ENCODE measurements at places on chromosomes 13 and 19. TPM values are rescaled to one million over a fixed set of nuclear protein-coding genes. Genes with fewer than 3 reads are reported as not detected.

DNA sequence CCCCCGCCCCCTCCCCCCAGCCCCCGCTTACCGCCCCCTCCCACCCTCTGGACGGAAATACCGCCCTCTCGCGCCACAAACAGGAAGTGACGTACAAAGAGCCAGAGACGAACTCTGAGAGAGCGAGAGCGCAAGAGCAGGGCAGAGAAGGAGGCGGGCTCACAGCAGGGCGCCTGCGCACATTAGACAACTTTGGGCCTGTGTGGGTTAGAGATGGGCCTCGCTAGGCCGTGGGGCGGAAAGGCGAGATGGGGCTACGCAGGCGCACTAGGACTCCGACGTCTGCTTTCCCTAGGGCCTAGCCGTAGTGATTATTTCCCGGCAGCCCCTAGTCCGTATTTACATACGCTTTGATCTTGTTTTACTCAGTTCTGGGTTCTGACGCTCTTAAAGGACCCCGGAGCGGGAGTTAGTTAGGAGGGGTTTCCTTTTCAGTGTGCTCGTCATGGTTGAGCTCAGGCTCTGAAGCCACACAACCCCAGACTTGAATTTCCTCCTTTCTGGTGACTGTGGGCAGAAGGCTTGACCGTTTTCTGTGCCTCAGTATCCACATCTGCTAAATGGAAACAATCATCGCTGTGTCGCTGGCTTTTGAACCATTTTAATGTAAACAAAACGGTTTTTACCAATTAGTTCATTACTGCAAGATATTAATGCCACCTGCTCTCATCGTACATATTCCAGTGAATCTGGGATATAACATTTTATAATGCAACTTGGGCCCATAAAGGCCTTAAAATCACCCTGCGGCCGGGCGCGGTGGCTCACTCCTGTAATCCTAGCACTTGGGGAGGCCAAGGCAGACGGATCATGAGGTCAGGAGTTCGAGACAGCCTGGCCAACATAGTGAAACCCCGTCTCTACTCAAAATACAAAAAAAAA is 449 bp upstream of the AKT2 start:
- H3K27ac ChIP-seq = peak overlapping the region; percentile 99
- no peaks in the 10 kb centered on the region for H3K27me3 ChIP-seq
- DNase-seq = peak; percentile 99
- H3K4me1 ChIP-seq = peaks cover 43% of the 10 kb centered on the region
- H3K4me3 ChIP-seq = peak overlapping the region; percentile 86

DNA sequence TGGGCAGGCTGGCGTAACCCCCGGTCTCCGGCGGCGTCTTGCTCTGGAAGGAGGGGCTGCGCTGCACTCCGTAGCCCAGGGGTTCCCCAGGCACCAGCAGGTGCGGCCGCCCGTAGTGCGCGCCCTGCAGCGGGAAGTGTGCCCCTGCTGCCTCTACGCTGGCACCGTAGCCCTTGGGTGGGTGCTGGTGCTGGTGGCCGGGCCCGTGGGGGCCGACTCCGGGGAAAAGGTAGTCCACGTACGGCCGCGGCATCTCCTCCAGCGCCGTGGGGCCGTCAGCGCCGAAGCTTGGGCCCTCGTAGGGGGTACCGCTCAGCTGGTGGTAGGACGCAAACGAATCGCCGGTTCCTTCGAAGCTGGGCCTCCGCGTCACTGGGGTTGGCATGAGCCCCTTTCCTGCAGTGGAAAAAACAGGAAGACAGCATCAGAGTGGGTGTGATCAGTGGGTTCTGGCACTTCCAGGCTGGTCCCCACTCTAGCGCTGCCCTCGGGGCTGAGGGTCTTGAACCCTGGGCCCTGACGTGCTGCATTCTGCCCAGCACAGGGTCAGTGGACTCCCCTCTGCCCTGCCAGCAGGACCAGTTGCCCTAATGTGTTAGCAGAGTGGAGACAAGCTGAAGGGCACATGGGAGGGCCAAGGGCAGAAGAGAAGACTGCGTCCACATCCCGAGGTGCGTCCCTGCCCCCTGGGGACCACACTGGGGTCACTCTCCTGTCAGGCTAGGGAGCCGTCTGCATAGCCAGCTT is 72.3 kb downstream of the LATS2 start:
- DNase-seq = no peak
- peaks cover 4% of the 10 kb centered on the region for H3K27me3 ChIP-seq
- no peak overlapping the region for H3K4me3 ChIP-seq

GRCh38 chr13:19089315-19089714 is 92.3 kb downstream of the TUBA3C start:
- DNase-seq = no peak
- no peaks in the 10 kb centered on the region for H3K27me3 ChIP-seq
- no peaks in the 10 kb centered on the region for H3K36me3 ChIP-seq
- H3K27ac ChIP-seq = no peak overlapping the region

GRCh38 chr19:34184880-34185491 is 12.7 kb downstream of the LSM14A start:
- H3K4me1 ChIP-seq = peaks cover 58% of the 10 kb centered on the region
- H3K27me3 ChIP-seq = no peaks in the 10 kb centered on the region
- H3K4me3 ChIP-seq = no peak overlapping the region
- H3K36me3 ChIP-seq = peaks cover 35% of the 10 kb centered on the region

- DNase-seq = no peak
- no peak overlapping the region for H3K27ac ChIP-seq
- H3K27me3 ChIP-seq = peaks cover 33% of the 10 kb centered on the region
- H3K4me3 ChIP-seq = no peak overlapping the region
- H3K4me1 ChIP-seq = no peaks in the 10 kb centered on the region
These were observed 15.2 kb upstream of the ERCC2 start for GRCh38 chr19:45385392-45386221.

DNA sequence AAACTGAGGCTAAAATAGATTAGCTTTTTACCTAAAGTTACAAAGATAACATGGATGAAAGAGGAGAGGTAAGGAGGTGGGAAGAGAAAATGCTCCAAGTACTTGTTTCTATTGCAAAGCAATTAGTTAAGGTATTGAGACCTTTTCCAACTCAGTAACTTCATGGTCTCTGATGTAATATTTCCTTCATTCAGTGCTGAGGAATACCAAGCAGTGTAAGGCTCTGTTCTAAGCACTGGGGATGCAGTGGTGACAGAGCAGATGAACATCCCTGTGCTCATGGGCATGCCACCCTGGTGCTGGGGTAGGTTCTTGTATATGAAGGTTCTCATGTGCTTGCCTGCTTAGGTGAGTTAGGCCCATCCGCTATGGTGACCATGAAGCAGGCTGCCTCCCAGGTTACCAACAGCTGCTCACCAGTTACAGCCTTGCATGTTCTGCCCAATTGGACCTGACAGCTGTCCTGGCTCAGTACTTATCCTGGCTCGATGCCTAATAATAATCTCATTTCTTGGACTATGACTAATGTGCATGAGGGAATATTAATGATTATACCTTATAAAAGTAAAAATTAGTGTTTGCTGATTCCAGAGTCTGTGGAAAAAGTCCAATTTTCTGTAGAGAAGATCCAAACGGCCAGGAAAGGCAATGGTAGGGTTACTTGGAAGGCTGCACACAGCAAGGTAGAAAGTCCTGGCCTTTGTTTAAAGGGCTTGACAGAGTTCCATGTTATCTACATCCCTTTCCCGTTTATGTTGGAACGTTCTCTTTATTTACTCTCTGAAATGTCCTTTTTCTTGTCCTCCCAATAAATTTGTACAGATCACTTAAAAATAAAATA is 48.3 kb downstream of the LATS2 start:
- H3K27ac ChIP-seq = no peak overlapping the region
- no peaks in the 10 kb centered on the region for H3K27me3 ChIP-seq
- no peak overlapping the region for H3K4me3 ChIP-seq
- no peak for DNase-seq
- peaks cover 5% of the 10 kb centered on the region for H3K36me3 ChIP-seq

GRCh38 chr19:58091251-58091995 is 6.6 kb downstream of the ZSCAN18 start:
- H3K36me3 ChIP-seq = peaks cover 34% of the 10 kb centered on the region
- H3K27me3 ChIP-seq = no peaks in the 10 kb centered on the region
- no peaks in the 10 kb centered on the region for H3K4me1 ChIP-seq
- no peak for DNase-seq

- H3K27me3 ChIP-seq = no peaks in the 10 kb centered on the region
- no peak overlapping the region for H3K4me3 ChIP-seq
- peaks cover 30% of the 10 kb centered on the region for H3K36me3 ChIP-seq
- no peak for DNase-seq
- no peak overlapping the region for H3K27ac ChIP-seq
These were observed 3.8 kb downstream of the COMMD6 start for GRCh38 chr13:75533861-75534260.

- H3K27ac ChIP-seq = no peak overlapping the region
- peaks cover 2% of the 10 kb centered on the region for H3K4me1 ChIP-seq
- no peak for DNase-seq
- no peak overlapping the region for H3K4me3 ChIP-seq
These were observed 34.2 kb downstream of the CEBPG start for GRCh38 chr19:33407716-33408115.

- peaks cover 16% of the 10 kb centered on the region for H3K4me1 ChIP-seq
- no peak overlapping the region for H3K27ac ChIP-seq
- no peak overlapping the region for H3K4me3 ChIP-seq
- peak; percentile 68 for DNase-seq
- peaks cover 13% of the 10 kb centered on the region for H3K27me3 ChIP-seq
- no peaks in the 10 kb centered on the region for H3K36me3 ChIP-seq
These were observed 10.6 kb upstream of the UBE2S start for GRCh38 chr19:55418185-55418584.

- H3K4me1 ChIP-seq = no peaks in the 10 kb centered on the region
- H3K27ac ChIP-seq = no peak overlapping the region
- H3K27me3 ChIP-seq = no peaks in the 10 kb centered on the region
- H3K4me3 ChIP-seq = no peak overlapping the region
- no peak for DNase-seq
- H3K36me3 ChIP-seq = no peaks in the 10 kb centered on the region
These were observed 17.5 kb upstream of the FREM2 start for GRCh38 chr13:38669234-38669964.

GRCh38 chr13:20812890-20813289 is 39.1 kb upstream of the EEF1AKMT1 start:
- DNase-seq = no peak
- H3K4me3 ChIP-seq = no peak overlapping the region
- H3K36me3 ChIP-seq = peaks cover 16% of the 10 kb centered on the region
- no peaks in the 10 kb centered on the region for H3K27me3 ChIP-seq
- no peak overlapping the region for H3K27ac ChIP-seq

DNA sequence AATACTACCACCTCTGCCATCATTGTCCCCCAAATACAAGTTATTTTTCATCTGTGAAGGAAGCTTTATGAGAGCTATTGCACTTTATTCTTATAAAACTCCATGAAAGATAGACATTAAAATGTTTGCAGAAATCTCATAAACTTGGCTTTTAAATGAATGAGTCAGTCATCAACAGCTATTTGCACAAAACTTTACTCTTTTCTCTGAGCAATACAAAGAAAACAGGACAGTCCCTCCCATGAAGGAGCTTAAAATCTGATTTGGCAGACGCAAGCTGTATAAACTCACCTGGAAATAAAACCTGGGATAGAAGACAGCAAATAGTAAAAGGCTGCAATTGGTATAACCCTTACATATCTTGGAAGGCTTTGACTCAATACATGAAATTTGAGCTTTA is 16.6 kb upstream of the RCBTB1 start:
- H3K36me3 ChIP-seq = no peaks in the 10 kb centered on the region
- H3K4me1 ChIP-seq = peaks cover 2% of the 10 kb centered on the region
- H3K27me3 ChIP-seq = no peaks in the 10 kb centered on the region
- H3K4me3 ChIP-seq = no peak overlapping the region
- DNase-seq = no peak

DNA sequence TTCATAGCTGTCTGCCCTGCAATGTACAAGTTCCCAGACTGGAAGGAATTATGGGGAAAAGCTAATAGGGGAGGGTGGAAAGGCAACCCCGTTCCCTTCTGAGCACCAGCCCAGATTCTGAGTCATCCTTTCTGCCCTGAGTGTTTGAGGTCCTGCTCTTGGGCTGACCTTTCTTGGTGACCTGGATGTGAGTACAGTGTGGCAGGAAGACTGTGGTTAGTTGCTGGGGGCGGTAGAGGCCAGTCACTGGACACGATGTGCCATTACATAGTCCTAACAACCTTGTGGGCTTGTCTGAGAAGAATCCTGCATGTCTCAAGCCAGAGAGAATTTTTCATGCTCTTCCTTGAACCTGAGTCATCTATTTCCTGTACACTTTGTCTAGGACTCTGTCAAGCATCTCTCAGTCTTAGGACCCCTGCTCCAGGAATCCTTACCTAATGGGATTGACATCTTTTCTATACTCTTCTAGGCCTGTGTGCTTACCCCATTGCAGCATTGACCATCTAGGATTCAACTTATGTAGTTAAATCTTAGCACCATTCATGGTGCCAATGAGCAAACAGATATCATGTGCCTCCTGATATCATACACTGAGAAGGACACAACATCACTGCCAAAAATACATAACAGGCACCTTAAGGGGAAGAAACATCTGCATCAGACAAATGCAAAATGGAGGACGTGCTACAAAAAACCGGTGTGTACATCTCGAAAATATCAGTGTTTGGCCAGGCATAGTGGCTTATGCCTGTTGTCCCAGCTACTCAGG is 8.1 kb upstream of the ANGPTL4 start:
- H3K36me3 ChIP-seq = no peaks in the 10 kb centered on the region
- no peak for DNase-seq
- H3K4me3 ChIP-seq = no peak overlapping the region
- no peak overlapping the region for H3K27ac ChIP-seq

DNA sequence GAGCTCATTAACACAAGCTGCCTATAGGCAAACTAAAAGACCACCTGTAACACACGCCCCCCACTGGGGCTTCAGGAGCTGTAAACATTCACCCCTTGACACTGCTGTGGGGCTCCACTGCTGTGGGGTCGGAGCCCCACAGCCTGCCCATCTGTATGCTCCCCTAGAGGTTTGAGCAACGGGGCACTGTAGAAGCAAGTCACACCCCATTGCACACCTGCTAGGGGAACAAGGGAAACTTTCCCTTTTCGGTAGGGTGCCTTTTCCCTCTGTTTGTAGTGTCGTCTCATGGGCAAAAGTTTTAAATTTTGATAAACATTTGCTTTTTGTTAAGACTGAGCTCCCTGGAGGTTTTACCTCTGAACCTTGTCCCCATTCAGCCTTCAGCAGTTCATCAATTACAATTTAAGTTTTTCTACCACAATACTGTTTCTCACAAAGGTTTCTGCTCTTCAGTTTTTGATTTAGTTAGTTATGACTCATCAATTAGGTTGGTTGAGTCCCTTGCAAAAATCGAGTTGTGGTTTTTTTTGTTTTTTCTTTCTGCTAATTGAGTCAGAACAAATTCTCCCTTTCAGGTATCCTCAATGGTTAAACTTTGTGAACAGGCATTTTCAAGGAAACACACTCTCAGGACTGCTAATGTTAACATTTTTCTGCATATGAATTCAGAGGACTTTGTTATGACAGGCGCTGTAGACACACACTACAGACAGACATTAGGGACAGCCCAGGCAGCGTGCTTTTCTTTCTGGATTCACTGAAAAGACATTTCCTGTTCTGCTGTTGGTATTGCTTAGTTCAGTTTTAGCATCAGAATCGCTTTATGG is 35.1 kb downstream of the ZNF433 start:
- peaks cover 59% of the 10 kb centered on the region for H3K36me3 ChIP-seq
- peak overlapping the region; percentile 68 for H3K27ac ChIP-seq
- no peak for DNase-seq
- peaks cover 21% of the 10 kb centered on the region for H3K4me1 ChIP-seq
- peak overlapping the region; percentile 25 for H3K4me3 ChIP-seq

Gene HPN
- total RNA-seq = not detected

Gene PODNL1
- 0.29 TPM for total RNA-seq

Gene MISP3
- total RNA-seq = 2.4 TPM

Gene ZNF583
- 3.5 TPM for total RNA-seq

Gene CYP2B6
- not detected for total RNA-seq

Gene MIR17HG
- 15.5 TPM for total RNA-seq

Gene TRIM28
- 488 TPM for total RNA-seq

Gene CEACAM3
- not detected for total RNA-seq

Gene ERICH6B
- not detected for total RNA-seq

Gene ADM5
- 2.7 TPM for total RNA-seq

Gene TMEM255B
- total RNA-seq = 1.3 TPM

Gene RFX1
- total RNA-seq = 17.8 TPM

Gene TSSK6
- total RNA-seq = 6.3 TPM
